ENCODE measurements at places on chromosomes 12 and 14.

- peak; percentile 46 for DNase-seq
These were observed 600 bp downstream of the PNN start for GRCh38 chr14:39175445-39176262.

DNA sequence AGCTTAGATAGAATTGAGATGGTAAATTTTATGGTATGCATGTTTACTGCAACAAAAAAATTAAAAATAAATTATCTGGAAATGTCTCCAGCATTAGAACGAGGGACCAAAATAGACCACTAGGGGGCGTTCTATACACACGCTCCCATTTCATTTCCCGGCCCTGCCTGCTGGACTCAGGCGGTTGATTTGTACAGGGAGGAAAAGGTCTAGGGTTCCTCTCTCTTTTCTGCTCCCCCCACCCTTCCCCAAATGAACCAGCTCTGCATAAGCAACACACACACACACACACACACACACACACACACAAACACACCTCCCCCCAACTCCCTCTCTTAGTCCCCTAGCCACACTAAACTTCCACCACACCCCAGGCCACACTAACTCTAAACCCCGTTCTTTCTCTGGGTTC, 7.8 kb upstream of the DTX1 start:
- DNase-seq, result peak; percentile 32

GRCh38 chr14:68685419-68686204, 107.3 kb downstream of the ZFP36L1 start:
- peak; percentile 79 for DNase-seq

GRCh38 chr12:128637642-128638606, 185.8 kb downstream of the SLC15A4 start:
- no peak for DNase-seq

- DNase-seq, result no peak
These were observed 67.8 kb upstream of the TMCC3 start for GRCh38 chr12:94718114-94718513.

Data from stimulated activated naive CD4-positive, alpha-beta T cell treated with Interleukin-2 at 50 U/mL for 16 hours (primary cell).